NCI-H345 (cell line): ENCODE measurements at places on chromosomes 3 and 15.

- no peak for DNase-seq
Observed at GRCh38 chr3:177439694-177440269, 242.5 kb upstream of the TBL1XR1 start.

GRCh38 chr3:150656316-150656715 lies 47.4 kb downstream of the ERICH6 start:
- DNase-seq = no peak

DNA sequence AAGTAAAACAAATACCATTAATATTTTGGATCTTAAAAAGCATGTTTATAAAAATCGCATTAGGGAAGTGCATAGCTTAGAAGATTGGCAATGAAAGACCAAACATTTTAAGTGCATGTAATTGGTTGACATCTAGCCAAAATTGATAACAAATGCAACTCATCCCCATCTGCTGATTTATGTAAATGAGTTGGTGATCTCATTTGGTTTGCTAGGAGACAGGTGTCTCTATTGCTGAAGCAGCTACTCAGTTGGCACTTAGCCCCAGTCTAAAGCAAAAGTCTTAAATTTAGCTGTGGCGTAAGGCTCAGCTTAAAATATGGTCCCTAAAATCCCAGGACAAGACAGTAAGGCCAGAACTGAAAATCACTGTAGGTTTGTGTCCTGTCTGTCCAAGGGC lies 113.5 kb upstream of the CHL1 start:
- DNase-seq = peak; percentile 14

- DNase-seq = no peak
Observed at GRCh38 chr15:90646662-90647305, 70.4 kb upstream of the BLM start.

- peak; percentile 60 for DNase-seq
Observed at GRCh38 chr3:49803465-49804140, 542 bp downstream of the INKA1 start.

- no peak for DNase-seq
Observed at GRCh38 chr3:162007722-162008121, 511.1 kb downstream of the OTOL1 start.

DNA sequence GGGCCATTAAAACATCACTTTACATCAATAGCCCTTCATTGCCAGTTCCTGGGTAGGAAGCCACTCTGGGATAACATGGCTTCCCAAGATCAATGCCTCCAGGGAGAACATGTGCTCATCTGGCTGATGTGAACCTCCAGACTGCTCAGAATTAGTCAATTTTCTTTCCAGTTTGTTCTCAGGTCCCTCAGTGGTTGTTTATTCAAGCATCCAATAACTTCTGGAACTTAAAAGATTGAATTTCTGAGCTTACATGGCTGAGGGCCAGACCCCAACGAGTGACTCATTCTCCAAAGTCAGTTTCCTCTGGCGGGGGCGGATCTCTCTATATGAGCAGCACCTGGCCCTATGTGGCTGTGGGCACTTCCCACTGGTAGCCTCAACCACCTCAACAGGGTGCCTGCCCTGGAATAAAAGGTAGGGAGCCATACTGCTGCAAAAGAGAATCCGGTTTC lies 34.0 kb downstream of the LYZL4 start:
- DNase-seq = peak; percentile 85

GRCh38 chr3:122058294-122058693 lies 3.1 kb downstream of the CD86 start:
- no peak for DNase-seq

DNA sequence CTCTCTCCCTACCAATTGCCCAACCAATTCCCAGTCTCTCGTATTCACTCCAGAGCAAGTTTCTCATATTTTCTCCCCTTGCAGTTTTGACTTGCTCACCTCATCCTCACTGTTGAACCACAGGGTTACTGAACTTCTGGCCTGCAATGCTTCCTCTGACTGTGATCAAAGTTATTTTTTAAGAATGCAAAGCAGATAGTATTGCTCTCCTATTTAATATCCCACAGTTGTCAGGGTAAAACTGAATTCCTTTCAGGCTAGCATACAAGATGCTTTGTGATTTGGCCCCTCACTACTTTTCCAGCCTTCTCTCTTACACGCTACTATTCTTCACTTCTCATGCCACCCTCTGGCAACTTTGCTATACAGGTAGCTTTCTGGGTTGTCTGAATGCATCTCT lies 80.9 kb downstream of the LRRFIP2 start:
- no peak for DNase-seq

- no peak for DNase-seq
Observed at GRCh38 chr3:20558161-20558560, 372.2 kb upstream of the SGO1 start.

DNA sequence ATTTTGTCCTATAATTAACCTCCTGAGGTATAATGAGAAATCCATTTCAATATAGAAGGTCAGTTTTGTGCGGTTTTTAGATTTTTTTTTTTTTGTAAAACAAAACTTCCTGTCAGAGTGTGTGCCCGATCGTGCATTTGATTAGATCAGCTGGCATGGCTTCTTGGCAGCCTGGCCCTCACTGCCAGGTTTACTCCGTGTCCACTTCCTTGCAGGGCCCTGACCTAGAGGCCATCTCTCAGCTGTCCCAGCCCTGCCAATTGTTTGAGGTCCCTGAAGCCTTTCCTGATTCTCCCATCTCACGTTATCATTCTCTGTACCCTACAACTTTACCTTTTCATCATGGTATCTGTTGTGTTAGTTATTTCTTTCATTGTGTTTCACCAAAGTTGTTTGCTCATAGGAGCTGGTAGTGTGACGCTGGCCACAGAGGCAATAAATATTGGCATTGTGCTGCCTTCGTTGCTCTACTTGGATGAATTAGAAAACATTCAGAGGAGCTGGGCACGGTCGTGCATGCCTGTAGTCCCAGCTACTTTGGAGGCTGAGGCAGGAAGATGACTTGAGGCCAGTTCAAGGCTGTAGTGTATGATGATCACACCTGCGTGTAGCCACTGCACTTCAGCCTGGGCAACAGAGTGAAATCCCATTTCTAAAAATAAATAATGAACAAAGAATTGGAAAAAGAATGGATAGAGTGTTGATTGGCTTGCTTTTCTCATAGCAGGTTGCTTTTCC lies 202.0 kb downstream of the GHSR start:
- no peak for DNase-seq

DNA sequence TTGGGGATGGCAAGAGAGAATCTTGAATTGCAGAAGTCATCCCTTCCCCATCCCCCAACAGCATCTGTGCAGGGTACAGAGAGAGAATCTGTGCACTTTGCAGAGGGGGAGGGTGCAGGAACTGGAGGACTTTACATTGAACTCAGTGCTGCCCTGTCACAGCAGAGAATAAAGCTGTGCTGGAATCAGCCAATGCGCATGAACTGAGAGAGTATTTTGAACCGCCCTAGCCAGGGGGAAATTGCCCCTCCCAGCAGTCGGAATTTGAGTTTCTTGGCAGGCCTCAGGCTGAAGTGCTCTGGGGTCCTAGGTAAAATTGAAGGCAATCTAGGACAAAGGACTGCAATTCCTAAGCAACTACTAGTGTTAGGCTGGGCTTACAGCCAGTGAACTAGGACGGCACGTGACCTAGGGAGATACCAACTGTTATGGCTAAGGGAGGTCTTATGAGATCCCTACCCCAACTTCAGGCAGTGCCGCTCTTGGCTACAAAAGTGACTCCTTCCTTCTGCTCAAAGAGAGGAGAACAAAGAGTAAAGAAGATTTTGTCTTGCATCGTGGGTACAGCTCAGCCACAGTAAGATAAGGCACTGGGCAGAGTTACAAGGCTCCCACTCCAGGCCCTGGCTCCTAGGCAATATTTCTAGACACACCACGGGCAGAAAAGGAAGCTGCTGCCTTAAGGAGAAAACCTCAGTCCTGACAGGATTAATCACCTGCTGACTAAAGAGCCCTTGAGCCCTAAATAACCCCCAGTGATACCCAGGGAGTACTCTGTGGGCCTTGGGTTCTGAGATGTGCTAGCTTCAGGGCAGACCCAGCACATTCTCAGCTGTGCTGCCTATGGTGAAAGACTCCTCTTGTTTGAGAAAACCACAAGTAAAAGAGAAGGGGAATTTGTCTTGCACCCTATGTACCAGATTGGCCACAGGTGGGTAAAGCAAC lies 300.5 kb upstream of the ALCAM start:
- no peak for DNase-seq

GRCh38 chr3:72590732-72591221 lies 257.5 kb downstream of the SHQ1 start:
- DNase-seq = no peak

- no peak for DNase-seq
Observed at GRCh38 chr15:42591238-42591934, 16.0 kb downstream of the STARD9 start.

DNA sequence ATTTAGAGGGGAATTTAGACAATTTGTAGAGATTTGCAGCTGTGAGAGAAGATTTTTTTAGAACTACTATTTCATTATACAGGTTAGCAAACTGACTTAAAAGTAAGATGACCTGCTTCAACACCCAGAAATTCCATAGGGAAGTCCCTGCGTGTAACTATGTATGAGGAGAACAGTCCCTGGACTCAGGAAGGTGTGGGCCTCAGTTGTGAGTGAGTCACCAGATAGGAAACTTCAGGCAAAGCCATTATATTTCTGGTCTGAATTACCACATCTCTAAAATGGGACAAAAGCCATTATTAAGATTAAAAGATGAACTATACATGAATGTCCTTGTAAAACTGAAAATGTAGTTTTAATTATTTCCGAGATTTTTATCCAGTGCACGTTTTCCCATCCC lies 488.3 kb upstream of the GOLIM4 start:
- no peak for DNase-seq

DNA sequence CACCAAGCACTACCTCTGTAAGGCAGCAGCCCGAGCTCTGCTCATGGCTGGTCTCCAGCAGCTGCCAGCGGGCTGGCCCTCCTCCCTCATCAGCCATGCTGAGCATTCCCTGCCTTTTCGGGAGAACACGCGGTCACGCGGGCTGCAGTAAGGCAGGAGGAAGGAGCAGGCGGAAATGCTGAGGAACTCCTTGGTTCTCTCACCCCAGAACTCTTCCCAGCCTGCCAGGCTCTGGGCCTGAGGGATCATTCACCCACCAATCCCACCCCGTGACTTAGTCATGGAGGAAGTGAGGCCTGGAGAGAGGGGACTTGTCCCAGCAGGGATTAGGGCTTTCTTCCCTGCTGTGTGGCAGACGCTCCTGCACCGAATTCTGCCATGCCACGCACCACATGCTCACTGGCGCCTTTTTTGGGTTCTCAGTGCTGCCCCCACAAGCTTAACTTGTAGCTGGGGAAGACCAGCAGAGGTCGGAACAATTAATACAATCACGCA lies 42.9 kb upstream of the RPL32 start:
- no peak for DNase-seq

DNA sequence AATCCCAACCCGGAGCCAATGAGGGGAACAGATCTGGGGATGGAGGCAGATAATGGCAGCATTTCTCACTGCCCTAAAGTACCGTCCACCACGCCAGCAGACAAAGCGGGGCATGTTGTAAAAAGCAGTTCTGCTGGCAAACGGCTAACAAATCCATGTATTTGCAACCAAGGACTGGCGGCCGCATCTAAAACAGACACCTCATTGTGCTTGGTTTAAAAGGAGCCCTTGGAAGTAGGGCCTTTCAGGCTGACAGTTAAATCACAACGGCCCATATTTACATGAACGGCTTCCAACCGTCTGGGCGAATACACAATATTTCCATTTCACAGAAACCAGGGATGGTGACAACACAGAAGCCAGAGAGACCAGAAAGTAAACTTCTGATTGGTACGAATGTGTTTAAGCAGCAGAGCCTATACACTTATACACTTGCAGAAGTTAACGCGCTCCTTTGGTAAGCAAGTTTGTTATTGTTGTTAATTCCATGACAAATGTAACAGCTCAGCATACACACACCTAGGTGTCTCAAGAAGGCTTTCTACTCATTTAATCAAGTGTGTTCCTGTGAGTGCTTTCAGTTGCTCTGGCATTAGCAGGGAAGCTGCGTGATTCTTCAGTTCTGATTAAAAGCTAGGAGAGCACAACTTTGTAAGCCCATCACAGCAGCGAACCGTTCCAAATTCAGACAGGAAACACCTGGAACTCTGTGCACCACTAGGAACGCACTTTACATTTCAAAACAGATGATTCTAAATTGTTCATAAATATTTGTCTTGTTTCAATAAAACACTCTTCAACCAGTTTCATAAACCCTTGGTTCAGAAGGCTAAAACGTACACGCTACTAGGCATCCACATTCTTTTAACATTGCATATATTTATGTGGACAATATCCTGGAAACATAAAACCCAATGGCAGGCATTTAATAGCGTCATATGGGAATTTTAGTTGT lies 112.9 kb downstream of the PDZRN3 start:
- no peak for DNase-seq

DNA sequence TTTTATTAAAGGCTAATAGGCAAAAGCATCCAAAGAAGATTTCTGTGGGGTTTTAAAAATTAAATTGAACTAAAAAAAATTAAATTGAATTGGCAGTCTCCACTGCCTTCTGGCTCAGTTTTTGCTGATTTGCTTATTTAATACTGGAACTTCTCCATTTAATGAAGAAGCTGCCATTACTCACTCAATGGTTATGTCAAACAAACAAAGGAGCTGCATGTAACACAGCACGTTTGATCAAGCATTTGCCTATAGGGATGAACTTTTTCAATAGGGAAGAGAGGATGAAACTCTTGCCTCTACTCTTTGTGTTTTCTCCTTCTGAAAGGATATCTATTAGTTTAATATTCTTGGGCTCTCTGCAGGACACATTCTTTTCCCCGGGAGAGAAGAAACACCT lies 4.8 kb upstream of the HCLS1 start:
- no peak for DNase-seq

DNA sequence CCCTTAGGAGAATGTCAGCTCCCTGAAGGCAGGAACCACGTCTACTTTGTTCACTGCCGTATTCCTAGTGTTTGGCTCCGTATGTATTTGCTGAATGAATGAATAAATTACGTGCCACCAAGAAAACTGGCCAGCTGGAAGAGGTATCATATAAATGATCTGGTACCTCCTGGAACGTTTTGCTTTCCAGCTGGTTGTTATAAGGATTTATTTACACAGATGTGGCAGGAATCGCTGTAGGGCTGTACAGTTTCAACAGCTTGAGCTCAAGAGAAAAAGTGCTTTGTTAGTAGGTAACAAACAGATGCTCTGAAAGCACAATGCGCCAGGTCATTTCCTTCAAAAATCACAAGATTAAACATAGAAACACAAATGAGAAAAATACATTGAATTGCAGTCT lies 108.8 kb upstream of the ATP2B2 start:
- DNase-seq = peak; percentile 64

- DNase-seq = peak; percentile 32
Observed at GRCh38 chr3:148333091-148333490, 364.6 kb upstream of the AGTR1 start.

GRCh38 chr15:84697236-84697990 lies 18.5 kb downstream of the SEC11A start:
- DNase-seq = no peak

- no peak for DNase-seq
Observed at GRCh38 chr3:188581365-188581764, 427.4 kb downstream of the LPP start.

GRCh38 chr3:150216041-150216811 lies 191.9 kb upstream of the TSC22D2 start:
- peak; percentile 96 for DNase-seq
